ENCODE measurements at places on chromosomes 2 and 18.
A peak's percentile ranks its signal among the peaks of the same experiment; 100 is the strongest.

- ATAC-seq: no peak
Measured at GRCh38 chr2:111005307-111005706, 115.4 kb upstream of the BCL2L11 start.

DNA sequence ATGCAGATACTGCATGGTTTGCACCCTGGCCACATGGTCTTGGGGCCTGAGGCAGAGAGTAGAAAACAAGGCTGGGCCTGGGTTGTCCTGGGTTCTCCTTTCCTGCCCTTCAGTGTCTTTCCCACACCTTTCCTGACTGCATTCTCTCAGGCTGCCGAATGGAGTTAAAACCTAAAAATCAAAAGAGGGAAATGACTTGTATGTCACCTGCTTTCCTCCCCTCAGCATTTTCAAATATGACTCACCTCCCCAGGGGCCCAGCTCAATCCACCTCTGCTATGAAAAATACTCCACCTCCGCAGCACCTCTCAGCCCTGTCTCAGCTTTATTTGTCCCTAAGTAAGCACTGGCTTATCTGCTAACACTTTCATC lies 457.8 kb upstream of the MEX3C start:
- ATAC-seq: no peak

GRCh38 chr2:180676520-180677025 lies 303.8 kb upstream of the UBE2E3 start:
- ATAC-seq: no peak

GRCh38 chr2:191832668-191833067 lies 14.2 kb downstream of the CAVIN2 start:
- ATAC-seq: no peak

- ATAC-seq: no peak
Measured at GRCh38 chr2:191432121-191432520, 186.9 kb downstream of the MYO1B start.

DNA sequence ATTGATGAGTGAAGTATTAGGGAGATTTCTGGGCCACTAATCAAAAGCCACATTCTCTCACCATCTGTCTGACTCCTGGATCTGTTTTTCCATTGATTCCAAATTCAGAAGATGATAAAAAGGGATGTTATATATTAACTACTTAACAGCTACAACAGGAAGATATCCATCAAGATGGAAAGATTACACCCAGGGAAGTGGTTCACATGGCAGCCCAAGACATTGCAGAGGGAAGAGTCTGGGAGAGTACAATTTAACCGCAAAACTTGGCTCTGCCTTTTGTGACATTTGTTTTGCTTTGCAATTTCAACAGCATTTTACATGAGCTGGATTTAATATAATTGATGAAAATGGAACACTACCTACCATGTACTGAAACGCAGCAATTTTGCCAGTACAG lies 22.5 kb upstream of the TCF4 start:
- no peak for ATAC-seq

DNA sequence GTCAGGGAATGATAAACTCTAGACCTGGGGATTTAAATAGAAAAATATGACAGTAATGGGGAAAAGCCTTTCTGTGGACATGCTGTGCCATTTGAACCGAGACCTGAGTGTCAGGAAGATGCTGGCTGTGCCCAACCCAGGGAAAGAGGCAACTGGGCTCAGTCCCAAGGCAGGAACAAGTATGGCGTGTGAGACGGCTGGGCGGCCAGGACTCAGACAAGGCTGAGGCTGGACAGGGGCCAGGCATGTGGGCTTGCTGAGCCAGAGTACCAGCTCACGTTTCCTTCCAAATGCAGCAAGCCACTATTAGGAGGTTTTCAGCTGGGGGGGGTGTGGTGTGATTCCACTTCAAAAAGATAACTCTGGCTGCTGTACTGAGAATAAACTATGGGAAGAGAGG lies 92.4 kb downstream of the INPP5D start:
- peak; percentile 41 for ATAC-seq

DNA sequence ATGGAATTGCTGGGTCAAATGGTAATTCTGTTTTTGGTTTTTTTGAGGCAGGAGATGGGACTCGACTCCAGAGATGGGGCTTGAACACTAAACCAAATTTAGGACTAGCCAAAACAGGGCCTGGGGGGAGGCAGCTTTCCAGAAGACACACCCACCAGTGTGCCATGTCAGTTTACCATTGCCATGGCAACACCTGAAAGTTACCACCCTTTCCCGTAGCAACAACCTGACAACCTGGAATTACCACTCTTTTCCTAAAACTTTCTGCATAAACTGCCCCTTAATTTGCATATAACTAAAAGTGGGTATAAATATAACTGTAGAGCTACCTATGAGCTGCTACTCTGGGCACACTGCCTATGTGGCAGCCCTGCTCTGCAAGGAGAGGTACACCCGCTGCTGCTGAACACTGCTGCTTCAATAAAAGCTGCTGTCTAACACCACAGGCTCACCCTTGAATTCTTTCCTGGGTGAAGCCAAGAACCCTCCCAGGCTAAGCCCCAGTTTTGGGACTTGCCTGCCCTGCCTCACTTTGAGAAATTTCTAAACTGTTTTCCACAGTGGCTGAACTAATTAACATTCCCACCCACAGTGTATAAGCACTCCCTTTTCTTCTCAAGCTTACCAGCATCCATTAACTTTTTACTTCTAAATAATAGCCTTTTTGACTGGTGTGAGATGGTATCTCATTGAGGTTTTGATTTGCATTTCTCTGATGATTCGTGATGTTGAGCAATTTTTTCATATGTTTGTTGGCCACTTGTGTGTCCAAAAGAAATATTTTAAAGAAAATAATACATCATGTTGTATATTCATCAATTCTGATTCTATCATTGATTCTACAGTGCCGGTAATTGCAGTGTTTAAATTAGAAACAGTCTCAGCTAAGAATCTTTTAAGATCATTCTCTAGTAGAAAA lies 10.6 kb downstream of the CDK15 start:
- no peak for ATAC-seq

GRCh38 chr2:151996243-151997003 lies 102.4 kb downstream of the CACNB4 start:
- ATAC-seq: no peak

- ATAC-seq: no peak
Measured at GRCh38 chr18:61980355-61980754, 87.5 kb upstream of the RNF152 start.

GRCh38 chr18:55920063-55920462 lies 332.1 kb upstream of the TCF4 start:
- ATAC-seq: no peak

DNA sequence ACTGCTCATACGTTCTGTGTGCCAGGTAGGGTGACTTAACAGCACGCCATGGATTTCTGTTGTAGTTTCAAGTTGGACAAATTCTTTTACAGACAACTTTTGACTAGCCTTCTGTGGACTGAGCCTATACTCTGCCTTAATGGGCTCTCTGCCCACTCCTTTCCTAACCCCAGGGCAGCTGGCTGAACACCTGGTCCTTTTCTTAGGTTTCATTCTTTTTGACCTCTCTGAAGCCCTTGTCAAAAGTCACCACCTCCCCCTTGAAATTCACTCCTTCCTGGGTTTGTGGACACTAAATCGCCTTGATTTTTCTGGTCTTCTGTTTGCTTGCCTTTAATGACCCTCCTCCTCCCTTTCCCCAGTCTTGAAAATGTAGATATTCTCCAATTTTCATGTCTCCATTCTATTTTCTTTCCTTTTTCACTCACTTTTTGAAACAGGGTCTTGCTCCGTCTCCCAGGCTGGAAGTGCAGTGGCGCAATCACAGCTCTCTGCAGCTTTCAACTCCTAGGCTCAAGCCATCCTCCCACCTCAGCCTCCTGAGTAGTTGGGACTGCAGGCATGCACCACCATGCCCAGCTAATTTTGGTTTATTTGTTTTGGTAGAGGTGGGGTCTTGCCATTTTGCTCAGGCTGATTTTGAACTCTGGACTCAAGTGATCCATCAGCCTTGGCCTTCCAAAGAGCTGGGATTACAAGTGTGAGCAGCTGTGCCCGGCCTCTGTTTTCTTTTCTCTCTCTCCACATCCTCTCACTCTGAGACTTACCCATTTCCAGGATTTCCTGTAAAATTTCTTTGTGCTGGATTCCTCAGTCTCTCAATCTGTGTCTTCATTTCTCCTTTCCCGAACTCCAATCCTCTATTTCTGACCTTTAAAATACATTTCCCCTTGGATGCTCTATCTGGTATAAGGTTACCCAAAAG lies 112.9 kb downstream of the PLB1 start:
- ATAC-seq: peak; percentile 40

DNA sequence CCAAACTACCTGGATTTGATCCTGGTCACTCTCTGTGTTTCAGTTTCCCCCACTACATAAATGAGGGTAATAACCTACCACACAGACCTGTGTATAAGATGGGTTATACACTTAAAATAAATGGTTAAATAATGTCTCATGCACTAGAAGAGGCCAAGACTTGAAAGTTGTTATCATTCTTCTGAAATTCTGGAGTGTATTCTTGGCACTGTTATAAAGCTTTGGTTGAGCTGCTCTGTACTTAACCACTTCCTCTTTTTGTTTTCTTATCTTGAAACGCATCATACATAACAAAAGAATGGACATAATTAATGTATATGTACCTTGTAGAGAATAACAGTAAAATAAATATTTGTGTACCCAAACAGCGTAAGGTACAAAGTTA lies 281.0 kb downstream of the AFF3 start:
- no peak for ATAC-seq

DNA sequence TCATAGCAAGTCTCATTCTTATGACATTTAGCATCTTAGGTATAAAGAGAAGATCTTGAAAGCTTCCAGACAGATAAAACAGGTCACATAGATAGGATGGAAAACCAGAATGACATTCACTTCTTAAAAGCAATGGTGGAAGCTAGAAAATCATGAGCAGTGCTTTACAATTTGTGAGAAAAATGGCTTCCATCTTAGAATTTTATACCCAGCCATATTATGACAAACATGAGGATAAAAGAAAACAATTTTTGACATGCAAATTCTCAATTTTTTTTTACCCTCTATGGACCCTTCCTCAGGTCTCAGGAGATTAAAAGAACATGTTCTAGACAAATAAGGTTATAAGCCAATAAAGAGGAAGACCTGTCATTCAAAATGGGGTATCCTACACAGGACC lies 7.1 kb downstream of the NTSR2 start:
- ATAC-seq: no peak

DNA sequence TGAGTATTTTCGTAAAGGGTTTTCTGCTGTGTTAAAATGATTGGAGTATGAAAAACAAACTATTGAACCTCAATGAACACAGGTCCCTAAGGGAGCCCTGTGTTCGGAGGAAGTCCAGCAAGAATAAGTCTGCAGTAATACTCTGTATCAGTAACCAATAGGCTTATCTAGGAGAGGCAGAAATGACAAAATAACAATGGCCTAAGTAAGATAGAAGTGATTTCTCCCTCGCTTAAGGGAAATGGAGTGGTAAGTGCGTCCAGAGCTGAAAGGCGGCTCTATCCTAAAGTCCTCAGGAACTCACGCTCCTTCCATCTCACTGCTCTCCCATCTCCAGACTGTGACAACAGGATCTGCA lies 29.3 kb upstream of the MFSD6 start:
- no peak for ATAC-seq

DNA sequence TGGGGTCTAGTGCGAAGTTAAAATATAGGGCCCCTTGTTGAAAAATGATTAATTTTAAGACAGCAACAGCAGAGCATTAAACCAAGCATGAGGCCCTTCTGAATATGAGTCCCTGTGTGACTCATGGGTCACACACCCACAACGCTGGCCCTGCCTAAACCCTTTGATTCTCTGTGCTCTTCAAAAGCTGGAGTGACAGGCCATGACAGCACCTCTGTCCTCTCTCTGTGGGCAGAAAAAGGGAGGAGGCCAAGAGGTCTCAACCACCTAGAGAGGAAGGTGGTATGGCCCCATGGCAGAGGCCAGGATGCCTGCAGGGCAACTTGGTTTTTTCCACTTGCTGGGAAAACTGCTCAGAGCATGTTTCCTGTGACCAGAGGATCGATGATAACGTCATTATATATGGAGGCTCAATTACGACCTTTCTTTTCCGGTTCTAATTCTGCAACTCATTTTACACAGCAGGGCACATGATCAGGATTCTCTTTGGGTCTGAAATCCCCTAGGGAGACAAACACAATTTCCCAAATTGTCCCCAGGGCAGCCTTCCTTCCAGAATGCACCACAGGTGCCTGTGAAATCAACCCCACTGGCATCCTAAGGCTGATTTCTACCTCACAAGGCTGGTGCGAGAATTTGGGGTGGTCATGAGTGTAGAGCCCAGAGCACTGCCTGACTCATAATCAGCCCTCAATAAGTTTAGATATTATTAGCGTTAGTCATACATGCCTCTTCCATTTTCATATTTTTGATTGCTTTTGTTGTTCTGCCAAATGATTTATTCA lies 102.0 kb upstream of the PPP1CB start:
- ATAC-seq: no peak

DNA sequence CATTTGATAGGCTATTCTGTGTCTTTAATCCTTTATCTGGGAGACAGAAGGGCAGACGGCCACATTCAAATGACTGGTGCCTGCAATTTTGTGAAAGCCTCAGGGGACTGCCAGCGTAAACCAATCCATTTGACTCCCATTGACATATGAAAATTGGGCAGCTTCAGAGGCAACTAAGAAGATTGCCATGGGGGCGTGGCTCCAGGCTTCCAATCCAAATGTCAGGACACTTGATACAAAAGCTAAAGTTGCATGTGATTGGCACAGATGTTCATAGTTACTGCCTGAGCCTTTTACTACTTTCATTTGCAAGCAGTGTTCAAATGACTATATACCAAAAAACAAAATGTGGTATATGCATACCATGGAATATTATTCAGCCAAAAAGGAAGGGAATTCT lies 42.0 kb downstream of the SPC25 start:
- no peak for ATAC-seq

GRCh38 chr2:216918088-216918680 lies 58.3 kb upstream of the TNP1 start:
- peak; percentile 21 for ATAC-seq

DNA sequence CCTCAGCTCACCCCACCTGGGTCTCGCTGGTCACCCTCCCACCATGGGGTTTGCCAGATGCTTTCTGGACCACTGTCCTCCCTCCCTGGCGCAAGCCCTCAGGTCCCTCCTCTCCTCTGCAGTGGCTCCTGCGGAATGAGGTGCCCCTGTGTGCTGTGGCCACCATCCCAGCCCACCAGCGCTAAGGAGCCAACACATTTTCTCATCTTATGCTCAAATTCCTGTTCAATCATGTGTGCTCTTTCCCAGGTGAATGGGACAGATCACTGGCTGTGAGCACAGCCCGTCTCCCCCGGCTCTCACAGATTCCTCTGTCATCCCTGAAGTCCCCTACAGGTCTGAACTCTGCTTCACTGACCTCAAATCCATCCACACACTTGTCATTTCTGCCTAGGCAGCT lies 15.2 kb upstream of the CCDC74B start:
- no peak for ATAC-seq

- ATAC-seq: no peak
Measured at GRCh38 chr2:168529054-168529833, 73.2 kb downstream of the CERS6 start.

- no peak for ATAC-seq
Measured at GRCh38 chr2:71643674-71644357, 190.5 kb downstream of the DYSF start.

DNA sequence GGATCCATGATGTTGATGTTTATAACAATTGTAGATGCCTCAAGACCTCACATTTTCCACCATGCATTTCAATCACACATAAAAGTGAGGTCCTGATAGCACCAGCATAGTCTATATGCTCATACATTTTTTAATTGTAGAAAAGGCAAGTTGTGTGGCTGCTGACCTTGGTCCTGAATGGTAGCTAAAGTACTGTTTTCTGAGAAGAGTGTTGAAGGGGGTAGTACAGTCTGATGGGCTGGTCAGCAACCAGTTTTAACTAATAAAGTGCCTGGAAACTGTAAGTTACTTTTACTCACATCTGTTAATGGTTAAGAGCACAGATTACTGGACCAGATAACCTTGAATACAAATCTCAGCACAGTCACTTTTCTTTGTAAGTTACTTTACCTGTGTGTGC lies 15.9 kb downstream of the ZNF638 start:
- ATAC-seq: no peak
